DMS53 (cell line): ENCODE measurements at places on chromosomes 2 and 18.

- no peak for DNase-seq
Measured at GRCh38 chr2:37267685-37268084, 36.2 kb downstream of the NDUFAF7 start.

GRCh38 chr2:161373942-161374341 lies 42.2 kb upstream of the TBR1 start:
- DNase-seq = no peak

DNA sequence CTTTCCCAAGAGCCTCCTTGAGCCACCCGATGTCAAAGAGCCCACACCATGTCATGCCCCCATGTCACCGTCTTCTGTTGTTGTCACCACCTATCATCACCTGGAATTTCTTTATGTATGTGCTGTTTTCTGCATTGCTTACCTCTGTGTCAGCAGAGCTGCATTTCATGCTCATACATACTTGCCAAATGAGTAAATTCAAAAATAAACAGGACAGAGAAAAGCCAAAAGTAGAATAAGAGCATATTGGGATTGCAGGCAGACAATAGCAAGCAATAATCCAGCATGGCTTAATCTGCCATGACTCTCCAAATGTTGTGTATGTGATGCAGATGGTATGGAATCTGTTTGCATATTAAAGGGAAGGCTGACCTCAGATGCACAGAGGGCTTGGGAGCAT lies 15.3 kb upstream of the RGPD4 start:
- peak; percentile 36 for DNase-seq

DNA sequence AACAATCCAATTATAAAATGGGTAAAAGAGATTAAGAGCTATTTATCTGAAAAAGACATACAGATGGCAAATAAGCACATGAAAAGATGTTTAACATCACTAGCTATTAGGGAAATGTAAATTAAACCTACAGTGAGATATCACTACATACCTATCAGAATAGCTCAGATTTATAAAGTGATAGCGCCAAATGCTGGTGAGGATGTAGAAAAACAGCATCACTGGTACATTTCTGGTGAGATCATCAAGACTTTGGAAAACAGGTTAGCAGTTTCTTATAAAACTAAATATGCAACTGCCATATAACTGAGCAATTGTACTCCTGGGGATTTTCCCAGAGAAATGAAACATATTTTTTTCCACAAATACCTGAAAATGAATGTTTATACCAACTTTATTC lies 100.4 kb downstream of the ACOXL start:
- peak; percentile 24 for DNase-seq

- no peak for DNase-seq
Measured at GRCh38 chr2:147718831-147719230, 126.0 kb upstream of the ACVR2A start.

DNA sequence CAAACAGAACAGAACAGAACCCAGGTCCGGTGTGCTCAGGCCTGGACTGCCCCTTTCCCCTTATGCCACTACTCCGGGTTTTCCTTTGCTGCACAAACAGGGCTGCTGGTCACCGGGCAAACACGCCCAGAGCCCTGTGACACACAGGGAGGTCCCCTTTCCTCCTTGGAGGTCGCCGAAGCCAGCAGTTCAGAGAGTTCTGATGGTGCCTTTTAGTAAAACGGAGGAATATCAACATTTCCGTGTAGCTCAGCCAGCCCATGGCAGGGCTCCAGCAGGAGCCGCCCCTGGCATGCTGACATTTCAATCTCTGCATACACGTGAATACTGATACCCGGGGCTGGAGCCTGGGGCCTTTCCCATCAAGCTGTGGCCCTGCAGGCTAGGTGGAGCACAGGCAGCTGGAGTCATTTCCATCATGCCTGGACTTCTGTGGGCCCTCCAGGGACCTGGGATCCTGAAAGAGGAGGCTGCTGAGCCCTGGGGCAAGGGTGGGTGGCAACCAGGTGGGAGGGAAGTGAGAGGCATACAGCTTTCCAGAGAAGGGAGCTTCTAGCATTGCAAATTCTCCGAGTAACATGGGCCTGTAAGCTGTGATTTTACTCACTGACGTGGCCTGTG lies 91.4 kb upstream of the PXDN start:
- no peak for DNase-seq

GRCh38 chr2:71531522-71532047 lies 78.2 kb downstream of the DYSF start:
- DNase-seq = no peak

DNA sequence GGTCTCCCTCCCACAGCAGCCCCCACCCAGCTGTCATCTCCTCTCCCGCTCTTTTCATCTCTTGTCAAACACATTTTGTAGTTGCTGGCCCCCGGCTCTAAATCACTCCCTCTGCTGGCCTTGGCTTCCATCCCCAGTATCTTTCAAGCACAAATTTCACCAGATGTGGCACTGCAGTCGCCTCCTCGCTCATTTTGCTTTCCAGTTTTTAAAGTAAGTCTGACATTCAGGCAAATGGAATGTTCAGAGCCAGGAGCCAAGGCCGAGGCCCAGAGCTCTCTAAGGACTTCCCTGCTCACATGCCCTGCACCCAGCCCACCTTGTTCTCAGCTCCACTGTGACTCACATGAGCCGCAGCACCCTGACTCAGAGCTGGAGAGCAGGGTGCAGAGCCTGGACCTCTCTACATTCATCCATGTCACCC lies 158.4 kb downstream of the GALNT14 start:
- no peak for DNase-seq

GRCh38 chr18:50393802-50394201 lies 19.0 kb downstream of the SKA1 start:
- peak; percentile 46 for DNase-seq
